Fibroblast of lung (primary cell): ENCODE measurements at places on chromosomes 6 and 20. TPM values are rescaled to one million over a fixed set of nuclear protein-coding genes. Genes with fewer than 3 reads are reported as not detected.

The DACT2 gene
- total RNA-seq: not detected in 2 replicates

DNA sequence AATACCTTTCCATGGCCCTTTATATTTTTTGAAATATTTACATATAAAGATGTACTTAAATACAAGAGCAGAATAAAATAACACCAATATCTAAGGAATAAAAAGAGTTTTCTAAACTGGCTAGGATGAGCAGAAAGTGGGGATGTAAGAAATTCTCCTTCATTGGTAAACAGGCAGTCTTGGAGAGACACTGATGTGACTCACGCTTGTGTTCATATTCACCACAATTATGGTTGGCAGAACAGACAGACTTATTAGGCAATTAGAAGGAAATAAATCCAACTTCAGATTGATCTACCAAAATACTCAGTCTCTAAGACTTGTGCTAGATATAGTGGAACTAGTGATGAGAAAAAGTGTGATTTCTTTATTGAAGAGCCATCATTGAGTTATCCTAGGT, 463.7 kb downstream of the CDC5L start:
- DNase-seq: peak; percentile 53

- DNase-seq: peak; percentile 96
Measured at GRCh38 chr6:2111162-2111677, 134.2 kb downstream of the GMDS start.

DNA sequence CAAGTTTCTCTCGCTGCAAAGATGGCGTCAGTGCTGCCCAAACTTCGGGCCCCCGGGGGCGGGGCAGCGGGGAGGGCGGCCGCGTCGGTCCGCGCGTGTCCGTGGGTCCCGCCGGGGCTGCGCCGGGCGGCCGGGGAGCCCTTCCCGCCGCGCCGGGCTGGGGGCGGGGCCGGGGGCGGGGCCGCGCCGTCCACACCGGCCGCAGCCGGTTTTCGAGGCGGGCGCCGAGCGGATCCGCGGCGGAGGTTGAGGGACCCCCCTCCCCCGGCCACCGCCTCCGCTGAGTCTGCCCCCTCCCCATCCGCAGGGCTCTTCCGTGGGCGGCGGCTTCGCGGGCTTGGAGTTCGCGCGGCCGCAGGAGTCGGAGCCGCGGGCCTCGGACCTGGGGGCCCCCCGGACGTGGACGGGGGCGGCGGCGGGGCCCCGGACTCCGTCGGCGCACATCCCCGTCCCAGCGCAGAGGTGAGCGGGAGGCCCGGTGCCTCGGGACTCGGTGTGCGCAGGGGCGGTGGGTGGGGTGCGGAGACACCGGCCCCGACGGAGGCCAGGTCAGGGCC, 572 bp downstream of the SLC2A4RG start:
- DNase-seq: peak; percentile 25
